Hepatocyte (in vitro differentiated cells): ENCODE measurements at places on chromosomes 1 and 21. TPM values are rescaled to one million over a fixed set of nuclear protein-coding genes. Genes with fewer than 3 reads are reported as not detected.

The NPHS2 gene
- not detected in 2 replicates for total RNA-seq

- H3K27ac ChIP-seq: no peak overlapping the region
- no peaks in the 10 kb centered on the region for H3K36me3 ChIP-seq
- H3K4me1 ChIP-seq: no peaks in the 10 kb centered on the region
- no peak overlapping the region for H3K4me3 ChIP-seq
- no peak for DNase-seq
- H3K27me3 ChIP-seq: peaks cover 5% of the 10 kb centered on the region
Observed at GRCh38 chr21:42118901-42119300, 47.8 kb downstream of the UMODL1 start.

The DENND2C gene
- total RNA-seq: 3.0 and 5.6 TPM in 2 replicates

DNA sequence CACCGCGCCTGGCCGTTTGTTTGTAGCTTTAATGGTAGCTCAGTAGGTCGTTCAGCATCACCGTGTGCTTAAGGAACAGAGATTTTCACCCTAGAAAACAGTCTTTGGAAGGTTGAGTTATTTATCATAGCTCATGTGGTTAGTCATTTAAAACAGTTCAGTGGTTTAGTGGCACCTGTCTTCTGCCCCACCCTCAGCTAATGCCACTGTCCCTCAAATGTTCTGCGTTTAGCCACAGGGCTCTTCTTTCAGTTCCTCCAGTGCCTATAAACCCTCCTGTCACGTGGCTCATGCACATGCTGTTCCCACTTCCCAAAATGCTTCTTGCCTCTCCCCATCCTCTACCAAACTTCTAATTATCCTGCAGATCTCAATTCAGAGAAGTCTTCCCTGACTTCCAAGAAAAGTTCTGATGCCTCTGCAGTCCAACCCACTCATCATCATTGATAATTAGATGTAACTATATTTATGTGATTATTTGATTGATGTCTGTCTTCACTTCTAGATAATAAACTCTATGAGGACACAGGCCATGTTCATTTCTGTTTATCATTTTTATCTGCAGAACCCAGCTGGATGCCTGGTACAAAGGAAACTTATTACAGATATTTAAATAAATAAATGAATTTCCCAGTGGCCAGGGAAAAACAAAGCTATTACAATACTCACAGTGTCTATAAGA, 14.4 kb upstream of the DIPK1A start:
- no peaks in the 10 kb centered on the region for H3K27me3 ChIP-seq
- H3K36me3 ChIP-seq: no peaks in the 10 kb centered on the region
- no peak for DNase-seq
- no peak overlapping the region for H3K4me3 ChIP-seq
